Mesothelial cell of epicardium (in vitro differentiated cells): ENCODE measurements at places on chromosomes 3 and 15. TPM values are rescaled to one million over a fixed set of nuclear protein-coding genes. Genes with fewer than 3 reads are reported as not detected.

GRCh38 chr15:42226648-42227047 is 18.5 kb upstream of the VPS39 start:
- no peak for DNase-seq
- H3K36me3 ChIP-seq, result peaks cover 32% of the 10 kb centered on the region
- no peak overlapping the region for H3K4me3 ChIP-seq
- H3K27ac ChIP-seq, result no peak overlapping the region
- no peaks in the 10 kb centered on the region for H3K4me1 ChIP-seq
- H3K27me3 ChIP-seq, result no peaks in the 10 kb centered on the region

HMCES gene
- 26.6 to 31.1 TPM (median 29.6 TPM) in 3 replicates for total RNA-seq

KBTBD8 gene
- total RNA-seq, result 1.4 to 2.7 TPM (median 1.5 TPM) in 3 replicates

- H3K27me3 ChIP-seq, result no peaks in the 10 kb centered on the region
- no peak overlapping the region for H3K27ac ChIP-seq
- H3K4me1 ChIP-seq, result no peaks in the 10 kb centered on the region
These were observed 692.1 kb downstream of the DIPK2A start for GRCh38 chr3:144663456-144664436.

DNA sequence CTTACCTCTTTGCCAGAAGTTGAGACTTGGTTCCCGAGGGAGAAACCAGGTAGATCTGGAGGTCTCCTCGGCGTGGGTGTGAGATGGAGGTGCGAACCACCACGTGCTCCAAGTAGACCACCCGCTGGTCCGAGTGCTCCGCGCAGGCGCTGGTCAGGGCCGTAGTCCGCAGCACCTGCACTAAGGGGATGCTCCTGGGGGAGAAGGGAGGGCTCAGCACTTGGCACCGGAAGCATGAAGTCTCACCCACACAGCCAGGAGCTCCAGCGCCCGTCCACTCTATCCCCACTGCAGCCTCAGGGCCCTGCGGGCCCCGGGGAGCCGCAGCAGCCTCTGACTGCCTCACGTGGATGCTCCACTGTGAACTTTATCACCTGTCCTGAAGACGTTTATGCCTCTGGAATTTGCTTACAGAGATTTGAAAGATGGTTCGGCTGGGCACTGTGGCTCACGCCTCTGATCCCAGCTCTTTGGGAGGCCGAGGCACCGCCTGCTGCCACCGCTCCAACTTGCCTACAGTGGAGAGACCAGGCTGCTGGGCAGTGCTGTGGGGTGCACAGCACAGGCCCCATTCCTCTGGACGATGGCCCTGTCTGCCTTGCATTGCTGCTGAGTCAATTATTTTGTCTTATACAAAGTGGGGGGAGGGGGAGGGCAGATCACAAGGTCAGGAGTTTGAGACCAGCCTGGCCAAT is 75.4 kb upstream of the SNRPA1 start:
- H3K4me1 ChIP-seq, result peaks cover 20% of the 10 kb centered on the region
- no peak overlapping the region for H3K27ac ChIP-seq
- no peak overlapping the region for H3K4me3 ChIP-seq
- peaks cover 6% of the 10 kb centered on the region for H3K27me3 ChIP-seq

DNA sequence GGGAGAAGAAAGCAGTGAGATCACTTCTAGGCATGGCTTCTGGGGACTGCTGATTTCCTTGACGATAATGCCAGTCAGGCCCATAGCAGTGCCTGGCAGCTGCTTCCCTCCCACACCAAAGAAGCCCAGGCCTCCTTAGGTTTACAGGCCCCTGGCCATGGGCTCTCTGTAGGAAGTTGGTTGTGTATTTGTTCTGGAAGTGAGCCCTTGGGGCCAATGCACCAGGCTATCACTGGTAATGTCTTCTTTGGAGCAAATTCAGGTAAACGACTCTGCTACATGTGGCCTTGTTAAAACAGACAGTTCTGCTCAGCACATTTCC is 89.3 kb downstream of the CCNL1 start:
- no peak overlapping the region for H3K4me3 ChIP-seq
- no peaks in the 10 kb centered on the region for H3K27me3 ChIP-seq
- no peak overlapping the region for H3K27ac ChIP-seq
- DNase-seq, result no peak
- H3K4me1 ChIP-seq, result peaks cover 5% of the 10 kb centered on the region

ARNT2 gene
- 20.2 to 21.4 TPM (median 20.2 TPM) in 3 replicates for total RNA-seq

GRCh38 chr3:99696497-99696896 is 58.1 kb downstream of the COL8A1 start:
- H3K27ac ChIP-seq, result no peak overlapping the region
- no peak overlapping the region for H3K4me3 ChIP-seq
- no peak for DNase-seq
- H3K36me3 ChIP-seq, result no peaks in the 10 kb centered on the region
- peaks cover 2% of the 10 kb centered on the region for H3K27me3 ChIP-seq
- peaks cover 8% of the 10 kb centered on the region for H3K4me1 ChIP-seq

DNA sequence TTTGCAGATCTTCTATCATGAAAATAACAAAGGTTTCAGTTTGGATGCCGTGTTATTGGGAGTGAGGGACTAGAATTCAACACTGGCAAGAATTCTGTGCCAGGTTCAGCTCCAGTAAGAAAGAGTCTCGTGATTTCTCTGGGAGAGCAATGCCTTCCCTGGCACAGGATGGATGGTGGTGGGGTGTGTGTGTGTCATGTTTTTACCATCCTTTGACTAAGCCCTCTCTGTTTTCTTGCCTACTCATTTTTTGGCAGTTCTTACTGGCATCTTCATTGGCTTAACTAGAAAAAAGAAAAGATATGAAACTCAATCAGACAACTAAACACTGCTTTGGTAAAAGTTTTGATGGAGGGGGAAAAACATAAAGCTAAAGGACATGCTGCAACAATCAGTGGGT is 86.6 kb downstream of the FMN1 start:
- peaks cover 27% of the 10 kb centered on the region for H3K27me3 ChIP-seq
- H3K4me1 ChIP-seq, result peaks cover 5% of the 10 kb centered on the region
- no peak overlapping the region for H3K4me3 ChIP-seq
- H3K36me3 ChIP-seq, result no peaks in the 10 kb centered on the region
- H3K27ac ChIP-seq, result no peak overlapping the region

FMN1 gene
- total RNA-seq, result 1.1 to 1.6 TPM (median 1.2 TPM) in 3 replicates

LINGO1 gene
- total RNA-seq, result 16.5 to 18.7 TPM (median 18.0 TPM) in 3 replicates

DNA sequence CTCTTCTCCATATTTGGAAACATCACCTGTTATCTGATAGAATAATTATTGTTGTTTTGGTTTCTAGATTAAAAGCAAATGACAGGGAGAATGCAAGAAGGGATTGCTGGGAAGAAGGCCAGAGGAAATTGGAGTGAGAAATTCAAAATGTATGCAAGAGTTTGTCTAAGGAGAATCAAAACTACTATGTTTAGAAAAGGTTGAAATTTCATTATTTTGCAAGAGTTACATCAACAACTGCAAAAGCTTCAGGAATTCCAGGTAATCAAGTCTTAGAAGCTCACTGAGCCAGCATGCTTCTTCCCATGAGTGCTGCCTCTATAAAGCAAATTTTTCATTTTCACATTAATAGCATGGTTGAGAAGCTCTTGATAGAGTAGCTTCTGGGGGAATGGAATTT is 177.2 kb upstream of the GBE1 start:
- no peak overlapping the region for H3K27ac ChIP-seq
- no peak for DNase-seq
- H3K4me3 ChIP-seq, result no peak overlapping the region
- no peaks in the 10 kb centered on the region for H3K36me3 ChIP-seq
- no peaks in the 10 kb centered on the region for H3K27me3 ChIP-seq

DNA sequence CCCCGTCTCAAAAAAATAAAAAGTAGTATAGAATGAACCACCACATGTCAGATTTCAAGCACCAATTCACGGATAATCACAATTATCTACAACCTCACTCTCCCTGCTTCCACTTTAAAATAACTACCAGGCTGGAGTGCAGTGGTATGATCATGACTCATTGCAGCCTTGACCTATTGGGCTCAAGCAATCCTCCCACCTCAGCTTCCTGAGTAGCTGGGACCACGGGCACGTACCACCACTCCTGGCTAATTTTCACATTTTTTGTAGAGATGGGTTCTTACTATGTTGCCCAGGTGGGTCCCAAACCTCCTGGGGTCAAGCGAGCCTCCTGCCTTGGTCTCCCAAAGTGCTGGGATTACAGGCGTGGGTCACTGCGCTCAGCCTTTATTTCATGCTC is 38.1 kb upstream of the LDHAL6B start:
- no peaks in the 10 kb centered on the region for H3K27me3 ChIP-seq
- no peak for DNase-seq
- peaks cover 14% of the 10 kb centered on the region for H3K36me3 ChIP-seq
- no peak overlapping the region for H3K27ac ChIP-seq
- H3K4me1 ChIP-seq, result peaks cover 16% of the 10 kb centered on the region
